SK-MEL-5 (cell line): ENCODE measurements at places on chromosomes 2 and 18.

DNA sequence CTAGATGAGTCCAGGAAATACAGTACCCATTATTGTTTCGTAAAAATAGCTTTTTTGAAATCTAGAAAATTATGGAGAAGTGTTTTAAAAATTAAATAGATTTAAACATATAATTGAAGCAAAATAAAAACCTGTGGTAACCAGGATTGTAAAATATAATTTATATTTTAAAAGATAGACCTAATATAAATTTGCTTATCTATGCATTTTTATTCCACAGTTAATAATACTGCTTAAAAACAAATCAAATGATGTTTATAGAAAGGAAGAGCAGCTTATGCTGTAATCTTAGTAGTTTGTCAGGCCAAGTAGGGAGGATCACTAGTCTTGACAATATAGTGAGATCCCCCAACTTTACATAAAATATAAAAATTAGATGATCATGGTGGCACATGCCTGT, 388.9 kb upstream of the CNTNAP5 start:
- no peak for DNase-seq

GRCh38 chr2:208025814-208026184, 472 bp upstream of the PLEKHM3 start:
- no peak for DNase-seq

DNA sequence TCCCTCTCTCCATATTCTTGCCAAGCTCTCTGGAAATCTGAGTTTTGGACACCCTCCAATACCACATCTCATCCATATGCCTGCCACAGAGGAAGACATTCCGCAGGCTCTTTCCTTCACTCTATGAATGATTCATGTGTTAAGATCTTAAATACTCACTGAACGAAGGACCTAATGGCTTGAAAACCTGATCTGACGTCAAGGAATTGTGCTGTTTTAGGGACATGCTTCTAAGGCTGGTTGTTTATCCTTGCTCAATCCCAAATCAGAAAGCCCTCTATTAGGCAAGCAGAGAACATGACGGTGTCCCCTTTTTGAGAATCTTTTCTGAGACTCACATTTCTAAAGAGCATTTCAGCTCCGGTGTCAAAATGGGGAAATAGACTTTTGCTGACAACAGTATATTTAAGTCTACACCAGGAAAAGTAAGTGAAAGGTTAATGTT, 83.7 kb upstream of the GALNT5 start:
- DNase-seq, result peak; percentile 86

GRCh38 chr2:37471994-37472393, 127.6 kb downstream of the QPCT start:
- DNase-seq, result no peak

DNA sequence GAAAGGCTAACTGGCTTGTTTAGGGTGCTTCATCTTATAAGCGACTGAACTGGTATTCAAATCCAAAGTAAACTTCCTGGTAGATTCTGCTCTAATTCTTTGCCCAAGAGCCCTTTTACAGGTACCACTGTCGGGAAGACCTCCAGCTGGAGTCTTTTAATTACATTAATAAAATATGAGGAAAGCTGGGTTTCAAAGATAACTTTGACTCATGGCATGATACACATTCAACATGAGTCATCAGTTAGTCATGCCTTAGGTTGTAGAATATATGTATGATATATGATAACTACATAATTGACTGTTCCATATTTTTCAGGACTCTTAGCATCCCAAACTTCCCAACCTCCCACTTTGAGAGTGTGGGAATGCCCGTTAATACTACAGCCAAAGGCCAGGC, 32.3 kb downstream of the ZCCHC2 start:
- DNase-seq, result no peak

- peak; percentile 65 for DNase-seq
These were observed 12.3 kb upstream of the RESP18 start for GRCh38 chr2:219344751-219345430.

DNA sequence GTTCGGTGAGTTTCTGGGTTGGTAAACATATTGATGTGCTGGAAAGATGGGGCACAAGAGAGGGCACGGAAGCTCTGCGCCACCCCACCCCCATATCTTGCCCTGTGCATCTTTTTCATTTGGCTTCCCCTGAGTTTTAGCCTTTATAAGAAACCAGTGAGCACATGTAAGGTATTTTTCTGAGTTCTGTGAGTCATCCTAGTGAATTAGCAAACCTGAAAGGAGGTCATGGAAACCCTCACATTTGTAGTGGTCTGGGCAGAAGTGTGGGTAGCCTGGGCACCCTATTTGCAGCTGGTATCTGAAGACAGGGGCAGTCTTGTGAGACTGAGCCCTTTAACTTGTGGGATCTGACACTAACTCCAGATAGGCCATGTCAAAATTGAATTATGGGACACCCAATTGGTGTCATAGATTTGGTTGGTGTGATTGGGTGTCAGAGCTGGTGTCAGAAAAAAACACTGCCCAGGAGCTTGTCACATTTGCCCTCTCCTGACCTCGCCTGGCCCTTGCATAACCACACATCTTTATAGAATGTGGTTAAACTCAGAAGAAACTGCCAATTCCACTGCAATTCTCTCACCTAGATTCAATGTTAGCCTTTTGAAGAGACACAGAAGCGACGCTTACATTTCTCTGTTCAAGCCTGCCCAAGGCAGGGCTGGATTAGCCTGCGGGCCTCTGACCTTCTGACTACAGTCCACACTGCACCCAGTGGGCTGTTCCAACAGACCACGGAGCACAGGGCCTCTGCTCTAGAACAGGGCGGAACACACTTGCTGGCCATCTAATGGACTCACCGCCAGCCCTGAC, 12.0 kb upstream of the GALM start:
- DNase-seq, result no peak

GRCh38 chr2:134296301-134296700, 42.4 kb downstream of the MGAT5 start:
- no peak for DNase-seq

- no peak for DNase-seq
These were observed 45.8 kb downstream of the GALNT13 start for GRCh38 chr2:153917570-153917969.

DNA sequence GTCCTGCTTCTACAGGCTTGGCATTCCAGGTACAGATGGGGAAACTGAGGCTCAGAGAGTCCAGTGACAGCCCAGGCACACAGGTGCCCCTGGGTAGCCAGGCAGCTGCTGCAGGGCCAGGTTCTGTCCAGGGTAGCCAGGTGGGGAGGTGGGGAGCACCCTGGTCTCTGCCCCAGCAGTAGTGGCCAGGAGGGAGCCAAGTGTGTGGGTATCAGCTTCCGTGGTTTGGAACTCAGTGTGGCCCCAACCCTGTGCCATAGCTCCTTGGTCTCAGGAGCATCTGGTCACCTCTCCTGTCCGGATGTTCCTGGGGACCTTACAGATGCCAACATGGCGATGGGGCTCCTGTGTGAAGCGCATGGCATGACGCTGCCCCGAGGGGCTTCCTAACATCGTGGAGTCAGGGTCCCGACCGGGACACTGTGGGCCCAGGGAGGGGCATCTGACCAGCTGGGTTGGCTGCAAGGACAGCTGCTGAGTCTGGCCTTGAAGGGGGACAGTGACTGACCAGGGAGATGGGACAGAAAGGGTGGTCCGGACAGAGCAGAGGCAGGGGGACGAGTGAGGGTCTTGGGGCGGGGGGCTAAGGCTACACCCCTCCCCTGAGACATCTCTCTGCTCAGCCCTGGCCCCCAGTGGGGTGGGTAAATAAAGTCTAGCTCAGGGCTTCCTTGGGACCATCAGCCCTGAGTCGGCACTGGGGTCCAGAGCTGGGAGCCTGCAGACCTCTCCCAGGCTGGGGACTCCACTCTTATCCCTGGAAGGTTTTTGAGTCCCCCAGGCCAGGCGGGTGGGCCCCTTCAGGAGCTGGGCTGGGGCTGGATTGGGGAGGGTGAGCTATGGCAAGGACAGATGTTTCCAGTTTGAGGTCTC, 76.0 kb upstream of the SMAD7 start:
- no peak for DNase-seq

- DNase-seq, result no peak
These were observed 27.8 kb upstream of the CXXC1 start for GRCh38 chr18:50315100-50315871.

GRCh38 chr2:102029952-102030351, 38.2 kb downstream of the IL1R2 start:
- no peak for DNase-seq

DNA sequence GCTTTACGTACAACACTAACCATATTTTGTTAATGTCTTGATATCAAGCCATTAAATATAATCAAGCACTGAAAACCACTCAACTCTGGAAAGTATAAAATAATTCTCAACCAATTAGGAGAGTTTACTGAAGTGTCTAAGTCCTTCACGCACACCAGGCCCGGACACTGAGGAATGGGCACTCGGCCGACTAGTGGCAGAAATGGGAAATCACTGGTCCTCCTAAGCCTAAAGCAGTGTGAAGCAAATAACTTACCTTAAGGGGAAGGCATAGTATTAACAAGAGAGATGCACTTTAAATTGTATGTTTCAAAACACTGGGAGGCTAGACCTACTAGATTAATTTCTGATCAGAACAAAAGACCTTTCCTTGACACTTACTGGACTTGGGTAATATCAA, 45.7 kb downstream of the FAM210A start:
- peak; percentile 66 for DNase-seq

DNA sequence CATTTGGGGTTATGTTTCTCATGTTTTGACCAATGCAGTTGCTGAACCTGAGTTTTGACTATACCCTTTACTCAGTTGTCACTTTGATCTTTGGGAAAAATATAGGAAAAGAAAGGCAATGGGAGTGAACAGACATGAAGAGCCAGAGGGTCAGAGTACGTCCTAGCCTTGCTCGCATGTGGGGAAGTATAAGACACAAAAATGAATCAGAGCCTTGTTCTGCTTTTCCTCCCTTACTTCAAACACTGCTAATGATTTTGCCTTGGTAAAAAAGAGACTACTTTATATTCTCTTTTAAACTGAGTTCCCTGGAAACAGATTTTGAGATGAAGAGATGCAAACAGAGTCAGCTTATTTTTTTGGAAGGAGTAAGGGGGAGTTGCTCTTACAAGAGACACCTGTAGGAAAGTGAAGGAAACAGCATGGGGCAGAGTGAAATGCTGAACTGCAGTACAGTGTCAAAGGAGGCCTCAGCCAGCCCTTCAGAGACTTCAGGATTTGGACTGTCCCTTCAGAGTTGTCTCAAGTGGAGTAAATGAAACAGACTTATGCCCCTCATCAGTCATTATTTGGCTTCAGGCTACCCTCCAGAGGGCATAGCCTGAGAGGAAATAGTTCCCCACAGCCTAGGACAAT, 11.1 kb upstream of the FAP start:
- no peak for DNase-seq

DNA sequence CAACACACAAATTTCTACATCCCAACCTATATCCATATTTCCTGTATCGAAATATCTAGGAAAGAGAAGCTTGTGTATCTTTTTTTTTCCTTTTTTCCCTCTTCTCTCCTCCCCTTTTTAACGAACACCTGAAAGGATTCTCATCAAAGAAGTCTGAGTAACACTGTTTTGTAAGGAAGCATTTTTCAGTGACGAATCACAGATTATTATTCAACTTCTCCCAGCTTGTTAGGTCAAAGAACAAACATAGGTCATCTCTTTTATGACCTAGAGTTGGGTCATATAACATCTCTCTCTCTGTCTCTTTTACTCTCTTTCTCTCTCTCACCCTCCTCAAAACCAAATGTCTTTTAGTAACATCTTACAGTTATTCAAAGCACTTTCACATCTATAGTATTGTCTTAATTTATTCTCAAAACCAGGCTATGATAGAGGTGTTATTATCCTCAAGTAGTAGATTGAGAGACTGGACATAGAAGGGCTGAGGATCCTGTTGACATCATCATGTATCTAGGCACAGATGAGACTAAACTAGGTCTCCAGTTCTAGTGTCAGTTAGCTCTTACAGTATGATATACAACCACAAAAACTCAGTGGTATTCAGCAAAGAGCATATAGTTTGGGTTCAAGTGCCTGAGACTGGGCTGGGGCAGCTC, 80.1 kb upstream of the SPOPL start:
- no peak for DNase-seq

DNA sequence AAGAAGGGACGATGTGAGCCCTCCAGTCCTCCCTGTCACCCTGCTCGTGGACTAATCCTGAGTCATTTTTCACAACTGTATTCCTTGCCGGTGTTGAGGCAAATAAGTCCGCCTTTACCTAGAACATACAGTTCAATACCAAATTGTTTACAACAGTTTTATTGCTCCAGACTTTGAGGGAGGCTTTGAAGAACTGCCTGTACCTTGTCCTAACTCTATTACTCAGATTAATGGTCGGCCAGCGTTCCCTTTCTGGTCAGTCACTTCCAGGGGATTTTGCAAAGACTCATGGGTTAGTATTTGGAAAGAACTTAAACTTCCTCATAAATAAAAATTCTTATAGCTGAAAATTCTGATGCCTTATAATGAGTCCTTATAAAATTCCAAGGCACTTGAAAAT, 85.1 kb upstream of the ZNF532 start:
- DNase-seq, result no peak

DNA sequence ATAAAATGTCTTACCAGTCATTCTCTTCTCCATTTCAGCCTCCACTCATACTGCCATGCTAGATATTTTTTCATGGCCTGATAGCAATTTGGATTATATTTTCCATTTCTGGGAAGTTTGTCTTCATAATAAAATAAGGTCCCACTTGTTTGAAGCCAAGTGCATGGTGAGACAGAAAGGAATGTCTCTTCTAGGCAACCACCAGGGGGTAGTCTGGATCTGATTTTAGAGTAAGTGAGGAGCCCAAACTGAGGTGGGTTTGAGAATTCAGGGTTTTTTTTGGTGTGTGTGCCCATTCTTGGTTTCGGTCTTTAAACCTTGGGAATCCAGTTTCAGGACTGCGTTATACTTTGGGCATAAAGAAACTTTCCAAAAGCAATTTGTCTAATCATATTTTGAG, 315.5 kb downstream of the RPRM start:
- peak; percentile 76 for DNase-seq

- no peak for DNase-seq
These were observed 115.4 kb downstream of the CCDC85A start for GRCh38 chr2:56299171-56299691.

- no peak for DNase-seq
These were observed 100.7 kb downstream of the LYPD6 start for GRCh38 chr2:149430743-149431736.

GRCh38 chr2:99942561-99943347, 199.6 kb downstream of the AFF3 start:
- DNase-seq, result no peak

- DNase-seq, result no peak
These were observed 65.4 kb downstream of the POLE4 start for GRCh38 chr2:75023666-75024455.
